ENCODE measurements at places on chromosomes 3 and 15.
A peak's percentile ranks its signal among the peaks of the same experiment; 100 is the strongest.

- no peak for DNase-seq
Observed at GRCh38 chr3:5423076-5423475, 235.6 kb downstream of the EDEM1 start.

- DNase-seq = no peak
Observed at GRCh38 chr3:51945031-51945840, 3.1 kb downstream of the PARP3 start.

DNA sequence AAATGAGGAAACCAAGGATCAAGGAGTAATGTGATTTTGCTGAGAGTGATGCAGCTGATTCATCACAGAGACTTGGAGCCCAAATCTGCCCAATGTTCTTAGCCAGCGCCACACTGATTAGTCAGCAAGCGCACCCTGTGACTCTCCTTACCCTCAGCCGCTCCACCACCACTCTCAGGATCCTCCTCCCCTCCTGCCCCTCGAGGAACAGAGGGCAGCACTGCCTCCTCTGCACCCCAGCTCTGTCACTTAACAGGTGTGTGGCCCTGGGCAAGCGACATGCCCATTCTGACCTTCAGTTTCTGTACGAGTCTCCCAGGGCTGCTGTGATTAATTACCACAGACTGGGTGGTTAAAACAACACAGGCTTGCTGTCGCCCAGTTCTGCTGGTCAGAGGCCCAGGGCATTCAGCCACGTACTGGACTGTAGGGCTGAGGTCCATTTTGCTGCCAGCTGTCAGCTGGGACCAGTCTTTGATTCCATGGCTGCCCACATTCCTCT is 36.1 kb upstream of the HRH1 start:
- DNase-seq = no peak

GRCh38 chr15:60945196-60945595 is 283.9 kb downstream of the RORA start:
- no peak for DNase-seq

- no peak for DNase-seq
Observed at GRCh38 chr3:72523429-72524151, 324.7 kb downstream of the SHQ1 start.

- no peak for DNase-seq
Observed at GRCh38 chr3:171874251-171874681, 31.1 kb downstream of the TMEM212 start.

DNA sequence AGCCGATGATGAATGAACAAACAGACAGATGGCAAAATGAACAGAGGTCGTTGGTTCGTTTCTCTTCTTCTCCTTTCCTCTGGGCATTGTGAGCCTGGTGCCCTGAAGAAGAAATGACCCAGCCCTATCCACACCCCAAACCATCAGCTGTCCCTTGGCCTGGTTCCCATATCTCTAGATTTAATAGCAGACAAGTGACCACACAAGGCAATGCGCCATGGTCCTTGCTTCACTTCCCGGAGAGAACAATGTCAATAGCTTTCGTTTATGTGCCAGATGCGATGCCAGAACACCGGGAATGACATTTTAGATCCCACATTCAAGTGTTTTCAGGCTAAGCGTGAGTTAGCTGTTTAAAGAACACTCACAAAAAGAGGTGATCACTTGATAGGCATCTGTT is 17.7 kb downstream of the POC1A start:
- DNase-seq = no peak

DNA sequence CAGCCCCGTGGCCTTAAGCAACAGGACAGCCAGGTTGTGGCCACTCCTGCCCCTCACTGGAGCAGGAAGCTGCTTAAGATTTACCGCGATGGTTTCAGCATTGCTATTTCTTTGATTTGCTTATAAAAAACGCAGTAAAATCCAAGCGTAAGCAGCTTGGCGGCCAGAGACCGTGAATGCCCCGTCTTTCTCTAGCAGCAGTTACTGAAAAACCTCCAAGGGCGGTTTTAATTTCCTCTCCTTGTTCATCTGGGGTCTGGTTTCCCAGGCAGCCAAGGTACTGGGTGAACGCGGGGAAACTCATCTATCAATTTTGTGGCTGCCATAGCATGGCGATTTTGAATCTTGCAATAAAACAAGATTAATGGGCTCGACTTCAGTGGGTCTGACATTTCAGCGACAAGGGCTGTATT is 130.3 kb downstream of the MINAR1 start:
- no peak for DNase-seq

DNA sequence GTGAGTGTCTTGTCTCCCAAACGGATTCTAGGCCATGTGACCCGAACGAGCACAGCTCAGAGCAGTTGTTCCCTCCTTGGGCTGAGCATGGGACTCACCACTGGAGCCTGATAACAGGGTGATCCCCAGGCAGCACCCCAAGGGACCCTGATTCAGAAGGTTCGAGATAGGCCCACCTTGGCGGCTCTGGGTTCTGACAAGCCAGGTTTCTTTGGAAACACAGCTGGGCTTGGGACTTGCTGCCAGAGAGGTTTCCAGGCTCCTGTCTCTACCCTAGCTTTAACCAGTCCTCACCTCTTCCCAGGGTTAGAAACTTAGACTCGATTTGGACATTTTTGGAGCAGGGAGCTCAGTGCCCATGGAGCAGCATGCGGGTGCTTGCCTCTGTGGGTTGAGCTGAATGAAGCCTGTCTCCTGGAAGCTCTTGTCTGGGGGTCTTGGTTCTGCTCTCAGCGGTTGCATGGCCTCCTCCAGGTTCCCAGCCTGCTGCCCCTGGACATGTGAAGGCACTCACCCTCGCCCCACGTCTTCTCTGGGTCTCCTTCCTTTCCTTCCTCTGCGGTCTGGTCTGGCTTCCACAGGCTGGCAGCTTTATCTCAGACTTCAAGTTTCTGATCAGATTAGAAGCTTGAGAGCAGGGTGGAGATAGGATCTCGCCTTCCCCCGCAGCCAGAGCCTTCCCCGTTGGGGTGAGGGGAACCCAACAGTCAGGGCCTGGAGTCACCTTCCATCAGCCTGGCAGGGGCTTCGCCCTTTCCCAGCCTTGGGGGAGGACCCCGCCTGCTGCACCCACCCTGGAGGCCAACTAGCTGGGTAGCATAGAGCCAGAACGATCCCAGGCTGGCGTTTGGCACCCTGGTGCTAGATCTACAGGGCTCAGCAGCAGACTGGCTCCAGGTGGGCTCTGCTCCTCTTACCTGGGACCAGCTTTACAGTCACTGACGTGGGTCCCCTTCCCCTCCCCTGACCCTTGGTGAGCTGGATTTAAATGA is 21.0 kb downstream of the PAQR5 start:
- no peak for DNase-seq

DNA sequence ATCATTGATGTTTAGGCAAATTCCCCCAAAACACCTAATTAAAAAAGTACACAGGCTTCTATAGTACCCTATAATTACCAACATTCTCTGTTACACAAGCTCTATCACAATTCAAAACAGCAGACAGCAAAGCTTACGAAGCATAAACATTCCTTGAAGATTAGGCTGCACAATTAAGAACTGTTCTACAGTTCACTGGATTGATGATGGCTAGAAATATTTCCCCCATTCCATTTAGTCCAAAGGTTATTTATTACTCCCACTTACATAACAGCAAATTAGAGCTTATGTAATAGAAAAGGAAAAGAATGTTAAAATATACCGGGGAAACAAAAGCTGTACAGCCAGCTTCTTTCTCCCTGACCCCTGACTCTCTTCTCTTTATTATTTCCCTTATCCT is 49.3 kb downstream of the UACA start:
- no peak for DNase-seq

DNA sequence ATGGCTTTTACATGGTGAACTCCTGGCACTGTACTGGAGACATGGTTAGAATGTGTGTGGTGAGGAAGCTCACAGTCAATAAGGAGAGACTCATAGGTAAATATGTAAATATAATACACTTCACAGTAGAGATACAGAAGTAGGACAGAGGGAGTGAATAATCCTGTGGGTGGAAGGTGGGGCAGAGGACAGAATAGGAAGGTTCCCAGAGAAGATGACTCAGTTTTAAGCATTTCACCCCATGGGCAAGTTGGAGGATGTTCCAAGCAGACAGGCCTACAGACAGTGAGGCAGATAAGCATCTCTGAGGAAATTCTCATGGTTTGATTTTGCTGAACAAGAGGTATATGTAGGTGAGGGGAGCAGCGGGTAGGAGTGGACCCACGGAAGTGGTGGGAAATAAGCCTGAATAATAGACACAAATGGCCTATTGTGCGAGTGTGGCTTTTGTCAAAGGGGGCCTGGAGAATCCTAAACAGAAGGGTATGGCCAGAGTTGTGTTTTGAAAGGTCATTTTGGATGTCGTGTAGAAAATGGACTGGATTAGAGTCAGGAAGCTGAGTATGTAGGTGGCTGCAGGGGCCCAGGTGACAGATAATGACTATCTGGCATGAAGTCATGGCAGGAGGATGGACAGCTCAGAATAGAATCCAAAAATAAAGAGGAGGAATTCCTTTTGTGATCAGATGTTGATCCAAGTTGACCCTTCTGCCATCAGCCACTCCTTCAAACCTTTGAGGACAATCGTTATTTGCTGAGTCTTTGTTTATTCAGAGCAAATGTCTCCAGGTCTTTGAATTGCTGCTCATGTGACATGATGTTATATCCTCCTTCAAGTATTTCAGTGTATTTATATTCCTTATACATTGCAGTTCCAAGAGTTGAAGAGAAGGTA is 97.3 kb upstream of the THRB start:
- DNase-seq = no peak

DNA sequence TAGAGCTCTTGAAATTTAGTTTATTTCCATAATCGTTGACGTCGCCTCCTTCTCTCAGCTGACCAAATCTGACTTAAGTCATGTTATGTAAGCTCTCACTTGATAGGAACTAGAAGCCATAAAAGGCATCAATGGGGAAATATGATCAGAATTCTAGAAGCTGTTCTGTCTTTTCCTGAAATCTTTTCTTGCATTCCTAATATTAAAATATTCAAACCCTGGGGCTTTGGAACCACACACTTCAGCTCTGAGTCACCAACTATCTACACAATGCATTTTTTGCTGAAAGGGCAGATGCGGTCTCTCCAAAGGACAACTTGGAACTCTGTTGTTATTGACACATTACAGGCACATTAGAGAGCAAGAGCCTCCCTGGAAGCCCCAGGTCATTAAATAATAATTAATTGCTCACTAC is 91.3 kb downstream of the LARS2 start:
- DNase-seq = no peak

- DNase-seq = no peak
Observed at GRCh38 chr3:102237838-102238237, 197.0 kb upstream of the ZPLD1 start.

GRCh38 chr3:163587342-163587741 is 1491.0 kb downstream of the SI start:
- DNase-seq = no peak

DNA sequence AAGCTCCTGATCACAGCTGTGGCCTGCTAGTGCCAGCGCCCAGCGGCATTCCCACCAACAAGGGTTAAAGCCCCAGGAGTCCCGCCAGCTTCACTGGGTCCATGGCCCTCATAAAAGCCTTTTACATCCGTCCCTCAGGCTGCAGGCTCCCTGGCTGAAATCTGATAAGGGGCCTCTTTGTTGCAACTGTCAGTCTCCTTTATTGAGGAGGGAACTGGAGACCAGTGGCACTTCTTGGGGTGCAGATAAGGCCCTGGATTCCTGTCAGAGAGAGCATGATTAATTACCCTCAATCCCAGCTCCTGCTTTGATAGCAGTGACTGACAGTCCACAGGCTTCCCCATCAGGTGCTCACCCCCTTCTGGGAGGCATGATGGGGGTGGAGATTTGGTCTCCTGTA is 30.9 kb upstream of the CLK3 start:
- no peak for DNase-seq

DNA sequence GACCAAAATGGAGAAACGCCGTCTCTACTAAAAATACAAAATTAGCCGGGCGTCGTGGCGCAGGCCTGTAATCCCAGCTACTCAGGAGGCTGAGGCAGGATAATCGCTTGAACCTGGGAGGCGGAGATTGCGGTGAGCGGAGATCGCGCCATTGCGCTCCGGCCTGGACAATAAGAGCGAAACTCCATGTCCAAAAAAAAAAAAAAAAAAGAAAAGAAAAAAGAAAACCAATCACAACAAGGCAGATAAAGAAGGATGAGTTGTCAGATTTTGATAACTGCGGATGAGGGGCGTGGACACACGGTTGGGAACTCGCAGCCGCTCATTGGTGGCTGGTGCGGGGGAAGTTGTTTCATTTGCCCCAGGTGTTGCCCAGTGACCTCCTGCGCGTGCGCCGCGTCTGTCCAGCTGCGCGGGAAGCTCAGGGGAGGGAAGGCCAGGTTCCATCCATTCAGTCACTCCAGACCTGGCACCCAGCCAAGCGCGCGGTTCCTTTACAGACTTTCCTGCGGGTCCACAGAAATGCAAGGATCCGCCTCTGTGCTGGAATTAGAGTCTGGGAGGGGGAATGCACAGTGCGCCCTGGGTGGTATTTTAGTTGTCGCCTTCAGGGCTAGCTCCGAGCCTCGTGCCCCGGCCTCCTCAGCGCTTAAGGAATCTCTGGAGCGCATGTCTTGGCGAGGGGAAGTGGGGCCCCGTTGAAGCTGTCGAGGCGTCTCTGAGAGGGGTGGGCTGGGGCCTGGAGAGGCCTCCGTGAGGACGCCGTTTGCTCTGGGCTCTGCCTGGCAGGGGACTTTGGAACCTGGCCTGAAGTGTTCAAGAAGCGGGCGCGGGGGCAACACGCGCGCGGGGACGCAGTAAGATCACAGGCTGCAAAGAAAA is 708 bp upstream of the GCHFR start:
- DNase-seq = peak; percentile 64

DNA sequence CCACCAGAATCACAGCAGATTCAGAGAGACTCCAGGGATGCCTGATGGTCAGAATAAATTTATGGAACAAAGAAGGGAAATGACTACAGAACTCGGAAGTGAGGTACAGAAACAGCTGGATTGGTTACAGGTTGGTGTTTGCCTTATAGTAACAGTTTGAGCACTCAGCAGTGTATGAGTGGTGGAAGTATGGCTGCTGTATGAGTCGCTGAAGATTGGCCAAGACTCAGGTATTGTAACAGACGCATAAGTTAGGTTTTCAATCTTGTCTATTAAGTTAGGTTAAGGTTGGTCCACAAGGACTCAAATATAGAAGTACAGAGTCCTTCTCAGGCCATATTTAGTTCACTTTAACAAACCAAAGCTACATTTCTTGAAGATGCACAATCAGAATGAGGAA is 33.1 kb downstream of the ATP13A5 start:
- DNase-seq = no peak

- no peak for DNase-seq
Observed at GRCh38 chr3:76824658-76825240, 215.2 kb upstream of the ROBO2 start.

- DNase-seq = no peak
Observed at GRCh38 chr3:37779289-37780152, 82.2 kb upstream of the CTDSPL start.

DNA sequence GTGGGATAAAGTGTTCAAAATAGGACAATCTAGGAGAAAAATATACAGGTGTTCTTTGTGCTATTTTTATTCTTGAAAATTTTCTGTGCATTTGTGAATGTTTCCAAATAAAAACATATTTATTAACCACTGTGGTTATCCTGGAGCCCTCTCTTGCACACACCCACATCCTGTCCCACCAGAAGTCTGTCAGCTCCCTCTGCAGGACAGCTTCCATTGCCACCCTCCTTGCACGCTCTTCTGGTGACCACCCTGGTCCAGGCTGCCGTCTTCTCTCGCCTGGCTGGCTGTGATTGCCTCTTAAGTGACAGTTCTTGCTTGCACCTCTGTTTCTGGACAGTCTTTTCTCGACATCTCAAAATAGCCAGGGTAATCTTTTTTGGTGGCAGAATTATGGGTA is 394.0 kb downstream of the LRTM1 start:
- DNase-seq = peak; percentile 42

Data from H9 (cell line).